ENCODE measurements at places on chromosomes 5 and 9.

DNA sequence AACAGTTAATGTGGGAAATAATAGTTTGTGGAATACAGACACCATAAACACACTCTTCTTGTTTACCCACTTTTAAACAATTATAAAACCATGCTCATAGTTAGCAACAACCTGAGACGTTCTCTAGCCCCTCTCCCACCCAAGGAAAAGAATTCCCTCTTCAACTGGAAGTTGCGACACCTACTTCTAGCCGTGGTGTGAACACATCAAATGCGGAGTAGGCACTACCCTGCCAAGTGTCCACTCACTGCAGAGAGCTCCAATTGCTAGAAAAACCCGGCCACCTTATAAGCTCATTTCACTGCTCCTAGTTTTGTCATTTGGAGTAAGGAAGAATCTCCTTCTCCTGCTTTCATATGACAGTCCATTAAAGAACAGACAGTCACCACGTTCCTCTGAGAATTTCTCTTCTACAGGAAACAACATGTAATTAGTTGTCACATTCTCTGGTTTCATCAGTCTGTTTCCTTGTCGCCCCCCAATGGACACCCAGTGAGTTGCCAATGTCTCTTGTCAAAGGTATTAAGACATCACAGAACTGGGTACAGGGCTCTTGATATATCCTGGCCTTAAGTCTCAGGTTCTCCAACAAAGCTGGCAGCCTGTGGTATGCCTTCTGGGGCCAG, 47.3 kb downstream of the PRLR start:
- no peak for DNase-seq

DNA sequence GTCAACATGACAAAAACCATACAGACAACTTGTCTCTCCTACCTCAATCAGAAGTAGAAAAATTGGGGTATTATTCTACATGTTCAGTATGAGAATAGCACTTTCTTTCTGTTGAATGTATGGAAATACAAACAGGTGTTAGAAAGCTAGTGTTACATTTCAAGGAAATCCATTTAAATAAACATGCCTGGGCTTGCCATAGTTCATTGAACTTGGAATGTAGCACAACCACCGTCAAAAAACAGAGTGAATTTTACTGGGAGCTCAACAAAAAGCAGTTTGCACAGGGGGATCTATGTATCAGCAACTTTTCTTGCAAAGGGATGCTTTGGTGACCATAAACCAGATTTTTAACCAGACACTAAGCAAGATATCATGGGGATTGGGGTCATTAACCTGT, 307.9 kb upstream of the SMARCA2 start:
- DNase-seq = no peak

DNA sequence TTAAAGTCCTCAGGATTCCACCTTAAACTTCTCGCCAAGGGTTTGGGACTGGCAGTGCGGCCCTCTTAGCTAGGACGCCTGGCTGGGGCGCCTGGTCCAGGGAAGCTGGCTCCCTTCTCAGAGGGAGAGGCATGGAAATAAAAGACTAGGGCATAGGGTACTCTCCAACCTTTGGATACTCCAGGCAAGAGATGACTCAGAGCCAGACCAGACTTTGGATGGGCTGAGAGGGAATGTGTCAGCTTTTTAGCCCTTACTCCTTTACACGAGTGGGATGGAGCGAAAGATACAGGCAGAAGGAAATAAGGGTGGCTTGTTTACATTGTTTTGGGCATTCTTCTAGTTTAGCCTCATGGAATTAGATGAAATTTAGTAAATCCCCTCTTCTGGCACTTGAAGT, 48.2 kb downstream of the IL31RA start:
- DNase-seq = no peak

- no peak for DNase-seq
Observed at GRCh38 chr9:95140821-95141220, 176.7 kb downstream of the FANCC start.

DNA sequence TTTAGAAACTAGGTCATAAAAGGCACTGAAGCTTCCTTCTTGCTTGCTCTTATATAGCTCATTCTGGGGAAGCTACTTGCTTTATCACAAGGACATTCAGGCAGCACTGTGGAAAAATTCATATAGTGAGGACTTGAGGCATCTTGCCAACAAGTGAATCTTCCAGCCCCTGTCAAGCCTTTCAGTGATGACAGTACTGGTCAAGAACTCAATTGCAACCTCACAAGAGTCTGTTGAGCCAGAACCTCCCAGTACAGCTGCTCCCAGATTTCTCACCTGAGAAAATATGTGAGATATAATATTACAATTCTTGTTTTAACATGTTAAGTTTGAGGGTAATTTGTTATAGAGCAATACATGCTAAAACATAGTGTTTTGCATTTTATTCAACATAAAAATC, 2011.0 kb upstream of the NUDT12 start:
- DNase-seq = no peak
